IMR-90 (cell line): ENCODE measurements at places on chromosomes 16 and 17.
A peak's percentile ranks its signal among the peaks of the same experiment; 100 is the strongest.

GRCh38 chr17:65173284-65173793 lies 36.2 kb downstream of the RGS9 start:
- peak; percentile 55 for DNase-seq

- no peak for DNase-seq
Observed at GRCh38 chr16:11781773-11782172, 15.3 kb downstream of the ZC3H7A start.

GRCh38 chr17:9788601-9789000 lies 2.8 kb downstream of the DHRS7C start:
- no peak for DNase-seq

DNA sequence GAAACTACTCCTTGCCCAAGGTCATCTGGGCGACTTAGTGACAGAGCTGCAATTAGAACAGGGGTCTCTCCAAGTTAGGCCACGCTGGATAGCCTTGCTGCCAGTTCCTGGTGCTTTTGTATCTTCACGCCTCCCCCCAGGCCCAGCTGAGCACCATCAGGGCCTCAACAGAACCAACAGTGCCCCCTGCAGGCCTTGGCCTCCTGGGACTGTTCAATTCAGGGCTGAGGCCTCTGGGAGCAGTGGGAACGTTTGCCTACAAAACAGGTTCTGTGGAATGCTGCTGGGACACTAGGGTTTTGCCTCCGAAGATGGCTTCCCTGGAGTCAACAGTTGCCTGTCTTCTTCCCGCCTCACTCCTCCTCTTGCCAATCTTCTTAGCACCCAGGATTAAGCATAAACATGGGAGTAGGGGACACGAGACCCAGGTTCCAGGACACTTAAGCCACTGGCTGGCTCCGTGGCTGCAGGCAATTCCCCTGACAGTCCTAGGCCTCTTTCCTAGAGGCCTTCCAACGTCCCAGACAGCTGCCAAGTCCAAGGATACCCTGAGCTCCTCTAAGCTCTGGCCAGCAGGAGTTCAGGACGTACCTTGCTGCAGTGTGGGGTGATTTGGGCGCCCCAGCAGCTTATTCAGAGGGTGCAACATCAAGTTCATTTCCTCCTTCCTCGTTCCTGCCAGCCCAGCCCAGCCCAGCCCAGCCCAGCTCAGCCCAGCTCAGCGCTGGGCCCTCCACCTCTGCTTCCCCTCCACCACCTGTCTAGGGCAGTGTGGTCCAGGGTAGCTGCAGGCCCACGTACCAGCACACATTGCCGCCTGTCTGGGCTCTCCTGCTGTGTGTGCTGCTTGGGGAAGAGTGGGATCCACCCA lies 246.6 kb upstream of the RPL38 start:
- no peak for DNase-seq

DNA sequence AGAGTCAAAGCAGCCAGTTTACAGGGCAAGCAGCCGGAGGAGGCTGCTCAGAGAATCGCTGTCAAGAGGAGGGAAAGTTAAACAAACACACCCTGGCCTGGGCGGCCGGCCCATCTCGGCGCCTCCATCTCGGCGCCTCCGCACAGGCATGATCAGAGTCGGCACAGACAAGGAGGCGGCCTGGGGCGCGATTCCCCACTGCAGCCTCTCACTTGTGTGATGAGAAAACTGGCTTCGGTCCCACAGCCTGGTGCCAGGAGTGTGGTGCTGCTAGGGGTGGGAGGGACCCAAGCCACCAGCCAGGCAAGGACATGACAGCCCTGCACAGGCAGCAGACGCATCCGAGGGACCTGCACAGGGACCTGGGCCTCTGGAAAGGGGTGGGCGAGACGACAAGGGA lies 17.7 kb downstream of the SLC38A10 start:
- peak; percentile 68 for DNase-seq

DNA sequence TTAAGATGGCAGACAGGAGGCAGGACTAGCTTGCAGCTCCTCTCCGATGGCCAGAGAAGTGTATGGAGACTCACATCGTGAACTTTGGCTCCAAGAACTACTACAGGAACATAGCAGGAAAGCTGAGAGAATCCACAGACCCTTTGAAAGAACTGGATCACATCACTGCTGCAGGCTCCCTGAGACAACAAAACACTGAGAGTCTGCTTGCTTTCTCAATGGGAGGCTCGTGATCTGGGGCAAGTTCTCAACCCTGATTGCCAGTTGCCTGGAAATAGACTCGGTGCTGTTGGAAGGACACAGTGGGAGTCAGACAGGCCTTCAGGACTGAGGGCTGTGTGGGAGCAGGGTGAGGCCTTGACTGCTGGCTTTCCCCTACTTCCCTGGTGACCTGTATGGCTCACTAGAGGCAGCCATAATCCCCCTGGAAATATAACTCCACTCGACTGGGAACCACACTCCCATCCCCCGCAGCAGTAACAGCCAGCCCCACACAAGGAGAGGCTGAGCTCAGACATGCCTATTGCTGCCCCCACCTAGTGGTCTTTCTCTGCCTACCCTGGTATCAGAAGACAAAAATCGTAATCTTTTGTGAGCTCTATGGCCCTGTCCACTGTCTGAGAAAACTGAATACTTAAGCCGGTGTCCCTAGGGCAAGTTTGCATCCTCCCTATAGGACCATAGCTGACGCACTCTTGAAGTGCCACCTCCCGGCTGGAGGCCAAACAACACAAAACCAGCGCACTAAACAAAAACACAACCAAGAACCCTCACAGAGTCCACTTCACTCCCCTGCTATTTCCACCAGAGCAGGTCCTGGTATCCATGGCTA lies 238.4 kb downstream of the CEP112 start:
- DNase-seq = no peak
